ENCODE measurements at places on chromosomes 12 and 14.
A peak's percentile ranks its signal among the peaks of the same experiment; 100 is the strongest.

DNA sequence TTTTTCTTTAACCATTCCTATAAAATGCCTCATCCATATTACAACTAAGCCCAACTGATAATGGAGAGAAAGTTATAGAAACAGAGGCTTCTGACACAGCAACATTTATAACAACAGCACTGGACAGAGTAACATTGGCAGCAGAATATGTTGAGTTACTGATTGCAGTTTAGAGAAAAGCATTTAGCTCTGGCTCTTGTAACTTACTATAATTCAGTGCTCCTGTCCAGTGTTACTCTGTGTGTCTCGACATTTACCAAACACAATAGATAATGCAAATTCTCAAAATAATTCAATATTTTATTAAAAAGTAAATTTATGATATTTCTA lies 356.1 kb downstream of the CEP128 start:
- no peak for DNase-seq

DNA sequence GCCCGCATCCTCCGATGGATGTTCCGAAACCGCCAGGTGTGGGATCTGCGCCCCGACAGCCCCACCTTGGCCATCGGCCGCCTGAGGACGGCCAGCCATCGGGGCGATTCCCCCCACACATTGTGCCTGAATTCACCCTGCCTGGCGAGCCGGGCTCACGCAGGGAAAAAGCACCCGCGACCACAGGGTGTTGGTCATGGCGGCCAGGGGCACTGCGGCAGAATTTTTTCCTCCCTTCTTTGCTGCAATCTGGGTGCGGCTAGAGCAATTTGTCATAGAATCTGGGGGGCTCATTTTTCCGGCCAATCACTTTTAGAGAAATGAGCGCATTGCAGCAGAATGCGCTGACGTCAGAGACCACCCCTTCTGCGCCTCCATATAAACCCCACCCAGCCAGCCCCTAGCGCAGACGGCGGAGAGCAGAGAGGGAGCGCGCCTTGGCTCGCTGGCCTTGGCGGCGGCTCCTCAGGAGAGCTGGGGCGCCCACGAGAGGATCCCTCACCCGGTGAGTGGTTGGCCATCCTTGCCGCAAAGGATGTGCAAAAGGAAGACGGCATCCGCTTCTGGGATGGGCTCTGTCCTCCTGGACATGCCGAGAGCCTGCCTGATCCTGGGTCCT lies at the start of gene MEG3:
Gene MEG3, plus strand, starts transcription at position 406 of the 619 bp plus-strand sequence.
- DNase-seq: no peak

GRCh38 chr12:102300824-102301461 lies 103.3 kb upstream of the PMCH start:
- peak; percentile 33 for DNase-seq

DNA sequence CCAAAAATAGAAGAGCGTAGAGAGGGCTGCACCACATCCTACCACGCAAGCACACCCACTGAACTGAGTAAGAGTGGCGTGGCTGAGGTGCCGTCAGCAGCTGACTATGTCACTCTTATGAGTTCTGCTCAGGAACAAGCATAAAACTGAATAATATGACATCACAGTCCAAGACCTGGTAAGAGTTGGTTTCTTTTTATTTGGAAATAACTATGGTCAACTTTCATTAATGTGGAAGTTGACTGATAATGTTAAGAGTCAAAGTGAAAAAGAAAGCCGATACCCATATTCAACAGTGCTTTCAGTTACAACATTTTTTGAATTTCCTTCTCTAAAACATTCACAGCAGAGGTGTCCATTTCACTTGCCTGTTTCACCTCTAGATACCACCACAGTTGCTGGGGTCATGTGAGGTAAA lies 44.6 kb downstream of the GNS start:
- no peak for DNase-seq

GRCh38 chr14:93525696-93526451 lies 95.1 kb downstream of the UNC79 start:
- no peak for DNase-seq

DNA sequence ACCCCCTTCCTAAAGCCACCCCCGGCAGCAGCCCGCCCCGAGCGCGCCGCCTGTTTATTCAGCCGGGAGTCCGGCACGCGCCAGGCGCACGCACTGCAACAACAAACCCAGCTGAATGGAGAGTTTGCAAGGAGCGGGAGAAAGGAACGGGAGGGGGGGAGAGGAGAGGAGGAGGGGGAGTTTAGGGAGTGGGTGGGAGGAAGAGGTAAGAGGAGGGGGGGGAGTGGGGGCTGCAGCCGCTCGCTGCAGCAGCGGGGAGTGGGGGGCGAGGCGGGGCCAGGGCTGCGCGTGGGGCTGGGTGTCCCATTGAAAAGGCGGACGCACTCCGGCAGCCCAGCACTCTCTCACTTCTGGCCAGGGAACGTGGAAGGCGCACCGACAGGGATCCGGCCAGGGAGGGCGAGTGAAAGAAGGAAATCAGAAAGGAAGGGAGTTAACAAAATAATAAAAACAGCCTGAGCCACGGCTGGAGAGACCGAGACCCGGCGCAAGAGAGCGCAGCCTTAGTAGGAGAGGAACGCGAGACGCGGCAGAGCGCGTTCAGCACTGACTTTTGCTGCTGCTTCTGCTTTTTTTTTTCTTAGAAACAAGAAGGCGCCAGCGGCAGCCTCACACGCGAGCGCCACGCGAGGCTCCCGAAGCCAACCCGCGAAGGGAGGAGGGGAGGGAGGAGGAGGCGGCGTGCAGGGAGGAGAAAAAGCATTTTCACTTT lies at the start of gene ASCL1:
Gene ASCL1, plus strand, starts transcription at position 336 of the 712 bp plus-strand sequence. CDS start 571 bp downstream, outside the sequence.
- no peak for DNase-seq

DNA sequence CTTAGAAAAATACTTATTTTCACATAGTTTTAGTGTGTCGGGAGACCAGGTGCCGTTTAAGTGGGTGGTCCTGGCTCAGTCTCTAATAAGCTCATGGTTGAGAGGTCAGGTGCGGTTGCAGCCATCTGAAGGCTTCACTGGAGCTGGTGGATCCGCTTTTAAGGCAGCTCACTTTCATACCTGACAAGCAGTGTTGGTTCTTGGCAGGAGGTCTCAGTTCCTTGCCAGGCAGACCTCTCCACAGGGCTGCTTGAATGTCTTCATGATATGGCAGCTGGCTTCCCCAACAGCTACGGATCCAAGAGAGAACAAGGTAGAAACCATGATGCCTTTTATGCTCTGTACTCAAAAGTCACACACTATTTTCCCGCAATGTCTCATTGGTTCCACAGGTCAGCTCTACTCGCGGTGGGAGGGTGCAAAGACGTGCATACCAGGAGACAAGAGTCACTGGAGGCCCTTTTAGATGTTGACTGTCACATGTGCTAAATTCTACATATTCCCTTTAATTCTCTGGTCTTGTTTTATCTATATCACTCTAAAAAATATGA lies 8.0 kb upstream of the ZDHHC17 start:
- no peak for DNase-seq

DNA sequence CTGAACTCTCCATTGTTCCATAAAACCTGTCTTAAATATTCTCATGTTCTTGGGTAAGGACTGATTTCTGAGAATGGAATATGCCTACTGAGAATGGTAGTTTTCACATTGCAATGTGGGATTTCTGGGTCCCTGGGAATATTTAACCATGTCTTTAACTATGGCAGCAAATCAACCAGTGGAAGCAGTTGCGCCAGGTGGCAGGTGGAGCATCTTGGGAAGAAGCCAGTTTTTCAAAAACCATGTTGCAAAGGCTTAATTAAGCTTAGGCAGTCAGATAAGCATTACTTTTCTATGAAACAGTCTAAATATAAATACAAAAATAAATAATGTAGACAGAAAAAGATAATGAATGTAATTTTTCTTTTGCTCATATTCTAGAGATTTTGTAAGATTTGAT lies 448.1 kb downstream of the ADAMTS20 start:
- no peak for DNase-seq

- no peak for DNase-seq
Observed at GRCh38 chr12:56198836-56199235, 9.6 kb upstream of the SMARCC2 start.

GRCh38 chr12:21354641-21355040 lies 18.1 kb upstream of the IAPP start:
- no peak for DNase-seq

- DNase-seq: no peak
Observed at GRCh38 chr12:116009805-116010204, 267.7 kb downstream of the MED13L start.

DNA sequence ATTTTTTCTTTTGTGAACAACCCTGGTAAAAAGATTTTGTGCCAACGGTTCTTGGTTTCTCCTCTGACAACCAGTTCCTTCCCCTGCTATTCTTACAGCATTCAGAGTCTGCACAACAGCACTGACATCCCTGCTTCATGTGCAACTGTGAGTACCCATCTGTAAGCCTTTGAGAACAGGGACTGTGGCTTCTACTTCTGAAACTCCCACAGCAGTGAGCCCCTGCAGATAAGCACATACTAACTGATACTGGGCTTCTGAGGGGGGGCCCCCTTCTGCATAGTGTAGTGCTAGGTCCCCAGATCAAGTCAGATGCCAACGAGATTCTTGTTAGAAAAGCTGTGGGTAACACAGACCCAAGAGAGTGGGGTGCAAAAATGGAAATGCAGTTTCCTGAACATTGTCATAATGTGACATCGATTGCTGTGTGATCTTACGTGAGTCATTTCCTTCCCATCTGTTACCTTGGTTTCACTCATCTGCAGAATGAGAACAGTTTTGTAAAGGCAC lies 11.1 kb upstream of the NINJ2 start:
- no peak for DNase-seq

GRCh38 chr12:68499616-68500015 lies 111.1 kb upstream of the RAP1B start:
- DNase-seq: no peak

DNA sequence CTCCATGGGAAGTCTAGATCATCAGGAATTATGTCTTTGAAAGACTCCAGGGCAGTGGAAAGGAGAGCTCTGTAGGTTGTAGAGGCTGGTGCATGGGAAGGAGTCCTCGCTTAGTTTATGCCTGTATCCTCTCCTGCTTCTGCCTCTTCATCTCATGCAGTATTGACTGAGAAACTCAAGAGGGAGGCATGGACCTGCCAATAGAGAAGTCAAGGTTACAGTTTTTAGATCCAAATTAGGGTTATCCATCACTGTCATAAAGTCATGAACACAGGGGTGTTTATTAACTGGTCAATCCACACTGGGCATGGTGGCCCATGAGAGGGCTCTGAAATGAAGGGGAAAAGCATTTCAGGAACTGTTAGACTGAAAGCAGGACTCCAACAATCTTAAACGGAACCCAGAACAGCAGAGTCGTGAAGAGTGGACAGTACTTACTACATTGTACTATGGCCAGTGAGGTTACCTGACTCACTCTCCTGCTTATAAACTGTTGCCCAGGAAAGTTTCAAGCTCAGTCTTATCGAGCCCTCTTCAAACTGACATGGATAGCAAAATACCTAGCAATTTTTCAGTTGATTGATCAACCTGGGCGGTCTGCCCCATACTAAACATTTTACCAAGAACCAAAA lies 30.1 kb upstream of the DHRS7 start:
- DNase-seq: no peak
